ENCODE measurements at places on chromosomes 2 and 18.

GRCh38 chr2:46550686-46551404 lies 71.5 kb downstream of the TMEM247 start:
- no peak for DNase-seq

GRCh38 chr18:36207303-36207702 lies 20.0 kb downstream of the MOCOS start:
- no peak for DNase-seq

GRCh38 chr2:70730730-70731129 lies 37.3 kb downstream of the ADD2 start:
- no peak for DNase-seq

GRCh38 chr18:63895190-63895589 lies 7.7 kb downstream of the SERPINB2 start:
- no peak for DNase-seq

GRCh38 chr18:10379522-10379921 lies 74.9 kb upstream of the APCDD1 start:
- DNase-seq = no peak

GRCh38 chr2:74457129-74457548 lies 1.1 kb upstream of the WBP1 start:
- no peak for DNase-seq

DNA sequence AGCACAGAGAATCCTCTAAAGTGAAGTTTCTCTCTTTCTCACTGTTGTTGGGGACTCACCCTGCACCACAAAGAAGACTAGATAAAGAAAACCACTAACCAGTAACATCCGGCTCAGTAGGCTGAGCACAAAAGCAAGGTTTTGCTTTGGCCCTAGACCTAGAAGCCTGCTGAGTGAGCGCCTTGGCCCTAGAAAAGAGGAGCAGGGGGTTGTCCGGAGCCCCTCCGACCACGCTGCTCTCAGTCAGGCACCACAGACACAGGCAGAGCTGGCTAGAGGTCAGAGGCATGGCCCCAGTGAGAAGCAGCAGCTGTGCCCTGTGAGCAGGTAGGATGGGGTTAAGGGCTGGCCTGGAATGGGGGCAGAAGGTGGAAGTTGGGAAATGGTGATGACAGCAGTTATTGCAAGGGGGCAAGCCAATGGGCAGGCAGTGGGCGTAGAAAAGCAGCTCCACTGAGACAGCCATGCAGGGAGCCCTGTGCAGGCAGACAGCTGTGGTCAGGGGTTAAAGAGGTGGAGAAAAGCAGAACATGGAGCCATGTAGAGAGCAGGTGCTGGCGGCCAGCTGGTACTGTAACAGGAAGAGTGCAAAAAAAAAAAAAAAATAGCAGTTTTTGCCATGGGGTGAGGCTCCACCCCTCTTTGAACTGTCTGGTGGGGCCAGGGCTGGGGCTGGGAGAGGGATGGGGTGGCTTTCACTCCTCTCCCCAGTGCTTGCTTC lies 36.9 kb upstream of the SLC14A1 start:
- DNase-seq = no peak

All from hematopoietic multipotent progenitor cell treated with erythropoietin and hydrocortisone succinate and interleukin-3 and kit ligand, for 17 days (in vitro differentiated cells).